ENCODE measurements at places on chromosomes 11 and 22.

DNA sequence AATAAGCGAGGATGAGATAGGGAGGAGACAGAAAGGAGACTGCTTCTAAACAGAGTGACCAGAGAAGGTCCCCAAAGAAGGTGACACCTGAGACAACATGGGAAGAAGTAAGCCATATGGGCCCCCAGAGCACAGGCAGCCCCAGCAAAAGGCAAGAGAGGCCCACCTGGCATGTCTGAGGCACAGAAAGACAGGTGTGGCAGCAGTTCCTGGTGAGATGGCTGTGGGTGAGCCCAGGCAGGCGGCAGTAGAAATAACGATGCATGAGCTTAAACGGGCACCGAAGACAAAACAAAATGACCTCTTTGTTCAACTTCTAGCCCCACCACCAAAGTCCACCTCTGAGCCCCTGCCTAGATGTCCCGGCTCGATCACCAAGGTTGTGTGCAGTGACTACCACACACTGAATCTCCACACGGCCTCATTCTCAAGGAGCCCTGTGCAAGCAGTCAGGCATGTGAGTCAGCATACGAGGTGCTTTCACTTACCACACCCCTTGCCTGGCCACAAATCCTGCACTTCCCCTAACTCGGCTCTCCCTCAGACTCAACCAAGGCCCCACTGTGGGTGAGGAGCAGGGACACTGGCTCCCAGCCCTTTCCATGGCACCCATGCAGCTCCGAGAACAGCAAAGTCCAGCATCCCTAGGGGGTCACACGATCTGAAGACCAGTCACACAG is 77.6 kb downstream of the PACSIN2 start:
- DNase-seq: peak; percentile 68

- DNase-seq: no peak
These were observed 90.8 kb upstream of the ALKBH3 start for GRCh38 chr11:43789700-43790443.

DNA sequence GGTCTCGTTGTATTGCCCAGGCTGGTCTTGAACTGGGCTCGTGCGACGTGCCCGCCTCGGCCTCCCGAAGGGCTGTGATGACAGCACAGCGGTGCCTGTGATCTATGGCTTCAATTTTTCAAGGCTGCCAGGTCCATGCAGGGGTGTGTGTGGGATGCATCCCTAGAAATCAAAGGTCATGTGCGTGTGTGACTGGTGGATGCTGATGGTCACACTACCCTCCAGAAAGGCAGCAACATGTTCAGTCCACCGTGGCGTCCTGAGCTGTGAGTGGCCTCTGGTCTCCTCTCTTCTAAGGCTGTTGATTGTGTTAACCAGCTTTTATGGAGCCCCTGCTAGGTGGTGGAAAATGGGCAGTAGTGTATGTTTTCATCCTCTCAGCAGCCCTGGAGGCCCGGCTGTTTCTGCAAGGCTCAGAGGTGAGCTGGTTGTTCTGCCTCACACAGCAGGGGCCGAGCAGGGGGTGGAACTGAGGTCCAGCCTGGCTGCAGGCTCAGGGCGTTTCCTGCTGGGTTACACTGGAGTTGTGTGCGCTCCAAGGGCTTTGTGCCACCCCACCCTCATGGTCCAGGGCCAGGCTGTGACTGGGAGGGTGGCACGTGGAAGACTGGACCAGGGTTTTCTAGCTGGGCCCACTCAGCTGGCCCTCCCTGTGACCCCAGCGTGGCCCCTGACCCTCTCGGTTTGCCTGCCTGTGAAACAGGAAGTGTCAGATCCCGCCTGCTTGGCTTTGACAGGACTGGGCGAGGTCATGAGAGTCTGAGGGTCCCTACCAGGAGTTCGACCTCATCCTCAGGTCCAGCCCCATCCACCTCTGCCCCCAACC is 7.7 kb downstream of the BIK start:
- no peak for DNase-seq

GRCh38 chr22:19990609-19991394 is 25.8 kb downstream of the ARVCF start:
- DNase-seq: no peak

DNA sequence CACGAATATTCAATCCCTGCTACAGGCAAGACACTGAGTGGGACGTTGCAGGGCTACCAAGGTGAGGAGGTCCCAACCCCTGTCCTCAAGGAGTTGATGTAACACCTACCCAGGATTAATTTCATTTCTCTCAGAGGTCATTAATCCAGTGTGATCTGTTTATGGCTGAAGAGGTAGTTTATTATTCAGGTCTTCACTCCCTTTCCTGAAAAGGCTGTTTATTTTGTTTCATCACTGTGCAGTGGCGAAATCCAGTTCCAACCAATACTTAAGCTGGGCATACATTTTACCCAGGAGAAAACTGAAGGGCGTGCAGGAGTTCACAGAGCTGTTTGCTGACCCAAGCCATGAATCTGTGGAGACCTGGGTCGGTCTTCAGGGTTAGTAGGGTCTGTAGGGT is 2.7 kb upstream of the PTPRJ start:
- DNase-seq: no peak

DNA sequence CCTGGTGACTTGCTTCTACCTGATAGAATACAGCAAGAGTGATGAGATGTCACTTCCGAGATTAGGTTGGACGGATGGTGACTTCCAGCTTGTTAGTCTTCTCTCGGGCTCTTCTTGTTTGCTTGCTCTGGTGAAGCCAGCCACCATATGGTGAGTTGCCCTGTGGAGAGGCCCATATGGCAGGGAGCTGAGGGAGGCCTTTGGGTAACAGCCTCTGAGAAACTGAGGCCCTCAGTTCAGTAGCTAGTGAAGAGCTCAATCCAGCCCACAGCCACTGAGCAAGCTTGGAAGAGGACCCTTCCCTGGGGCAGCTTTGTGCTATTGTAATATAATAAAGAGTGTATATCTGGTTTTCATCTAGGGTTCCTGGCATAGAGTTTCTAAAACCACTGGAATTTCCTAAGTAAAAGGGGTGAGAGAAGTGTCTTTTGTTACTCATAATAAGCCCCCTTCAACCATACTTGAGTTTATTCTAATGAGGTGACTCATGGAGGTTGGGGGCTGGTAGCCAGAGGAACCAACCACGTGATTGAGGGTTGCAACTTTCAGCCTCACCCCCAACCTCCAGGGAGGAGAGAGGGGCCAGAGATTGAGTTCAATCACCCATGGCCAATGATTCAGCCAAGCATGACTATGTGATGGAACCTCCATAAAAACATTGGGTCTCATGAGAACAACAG is 8.0 kb upstream of the TPCN2 start:
- DNase-seq: no peak

GRCh38 chr11:130414107-130415080 is 14.0 kb downstream of the ADAMTS8 start:
- DNase-seq: no peak

DNA sequence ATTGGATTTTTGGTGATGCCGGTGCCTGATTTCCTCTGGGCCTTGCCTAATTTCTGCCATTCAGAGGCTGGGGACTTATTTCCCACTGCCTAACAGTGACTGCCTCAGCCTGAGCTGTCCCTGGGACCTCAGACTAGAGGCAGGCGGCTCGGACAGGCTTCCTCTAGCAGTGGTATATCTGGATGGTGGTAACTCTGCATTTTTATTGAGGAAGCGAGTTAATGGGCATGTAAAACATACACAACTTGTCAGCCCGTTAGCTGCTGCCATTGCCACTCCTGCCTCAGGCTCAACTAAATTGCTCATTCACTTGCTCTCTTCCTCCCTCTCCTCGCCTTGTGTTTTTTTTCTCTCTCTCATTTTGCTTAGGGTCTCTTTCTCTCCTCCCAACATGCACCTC is 561.6 kb downstream of the BUD13 start:
- DNase-seq: no peak

- DNase-seq: no peak
These were observed 115.4 kb downstream of the C11orf58 start for GRCh38 chr11:16853859-16854258.

DNA sequence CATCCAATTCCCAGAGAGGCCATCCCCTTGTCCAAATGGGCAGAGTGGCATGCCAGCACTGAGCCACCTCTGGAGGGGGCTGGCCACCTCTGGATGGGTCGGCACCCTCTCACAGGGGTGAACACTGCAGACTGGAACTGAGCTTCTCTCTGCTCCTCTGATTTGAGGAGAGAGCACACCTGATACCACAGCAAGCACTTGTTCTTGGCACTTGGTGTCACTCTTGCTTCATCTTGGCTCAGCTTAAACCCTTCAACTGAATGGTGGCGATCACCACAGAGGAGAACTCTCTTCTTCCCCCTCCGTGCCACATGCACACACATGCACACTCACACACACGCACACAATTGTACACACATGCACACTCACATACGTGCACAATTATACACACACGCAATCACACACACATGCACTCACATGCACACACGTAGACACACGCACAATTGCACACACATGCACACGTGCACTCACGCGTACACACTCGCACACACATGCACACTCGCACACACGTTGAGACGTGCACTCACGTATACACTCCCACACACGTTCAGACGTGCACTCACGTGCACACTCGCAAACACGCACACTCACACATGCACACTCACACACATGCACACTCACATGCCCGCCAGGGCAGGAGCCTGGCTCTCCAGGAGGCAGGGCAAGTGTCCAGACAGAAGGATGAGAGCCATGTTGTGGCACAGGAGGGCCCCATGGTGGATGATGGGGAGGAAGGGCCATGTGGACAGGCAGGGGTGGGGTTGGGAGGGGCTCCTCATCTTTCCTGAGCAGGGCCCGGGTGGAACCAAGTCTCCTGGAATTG is 23.4 kb downstream of the OVOL1 start:
- DNase-seq: no peak

GRCh38 chr11:27391331-27392015 is 28.5 kb upstream of the CCDC34 start:
- DNase-seq: no peak

DNA sequence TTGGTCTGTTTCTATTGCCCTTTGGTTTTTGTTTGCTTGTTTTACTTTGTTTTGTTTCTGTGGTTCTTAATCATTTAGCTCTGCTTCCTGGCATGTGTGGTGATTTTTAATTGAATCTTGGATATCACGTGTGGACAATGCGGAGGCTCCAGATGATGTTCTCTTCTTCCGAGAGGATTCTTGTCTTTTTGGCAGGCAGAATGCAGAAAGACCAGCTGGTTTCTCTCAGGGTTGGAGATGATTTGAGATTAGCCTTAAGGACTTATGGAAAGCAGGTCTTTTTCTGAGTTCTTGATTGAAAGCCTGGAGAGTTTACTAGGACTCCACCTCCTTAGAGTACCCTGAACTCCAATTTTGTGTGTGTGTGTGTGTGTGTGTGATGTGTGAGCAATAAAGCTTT is 21.0 kb upstream of the ANO1 start:
- no peak for DNase-seq

GRCh38 chr22:17845790-17846189 is 71.5 kb upstream of the BID start:
- no peak for DNase-seq

DNA sequence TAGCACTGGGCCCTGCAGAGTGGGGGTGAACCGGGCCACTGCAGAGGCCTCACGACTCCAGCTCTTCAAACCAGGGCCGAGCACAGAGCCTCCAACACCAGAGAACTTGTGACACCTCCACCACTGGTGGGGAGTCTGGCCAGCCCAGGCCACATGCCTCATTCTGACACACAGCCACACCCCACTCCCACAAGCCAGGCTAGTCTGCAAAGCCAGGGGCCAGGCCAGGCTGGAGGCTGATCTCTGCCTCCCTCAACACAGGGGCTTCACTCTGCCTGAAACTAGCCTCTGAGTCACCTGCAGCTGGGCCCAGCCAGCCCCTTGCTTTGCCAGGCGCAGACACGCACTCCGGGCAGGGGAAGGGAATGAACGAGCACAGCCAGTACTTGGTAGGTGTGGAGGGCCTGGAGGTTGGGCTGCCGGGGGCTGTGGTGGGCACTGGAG is 102.9 kb downstream of the MED15 start:
- DNase-seq: no peak

- no peak for DNase-seq
These were observed 139.9 kb downstream of the CSNK2A3 start for GRCh38 chr11:11213117-11213516.

GRCh38 chr11:89327885-89328284 is 150.2 kb downstream of the TYR start:
- no peak for DNase-seq

DNA sequence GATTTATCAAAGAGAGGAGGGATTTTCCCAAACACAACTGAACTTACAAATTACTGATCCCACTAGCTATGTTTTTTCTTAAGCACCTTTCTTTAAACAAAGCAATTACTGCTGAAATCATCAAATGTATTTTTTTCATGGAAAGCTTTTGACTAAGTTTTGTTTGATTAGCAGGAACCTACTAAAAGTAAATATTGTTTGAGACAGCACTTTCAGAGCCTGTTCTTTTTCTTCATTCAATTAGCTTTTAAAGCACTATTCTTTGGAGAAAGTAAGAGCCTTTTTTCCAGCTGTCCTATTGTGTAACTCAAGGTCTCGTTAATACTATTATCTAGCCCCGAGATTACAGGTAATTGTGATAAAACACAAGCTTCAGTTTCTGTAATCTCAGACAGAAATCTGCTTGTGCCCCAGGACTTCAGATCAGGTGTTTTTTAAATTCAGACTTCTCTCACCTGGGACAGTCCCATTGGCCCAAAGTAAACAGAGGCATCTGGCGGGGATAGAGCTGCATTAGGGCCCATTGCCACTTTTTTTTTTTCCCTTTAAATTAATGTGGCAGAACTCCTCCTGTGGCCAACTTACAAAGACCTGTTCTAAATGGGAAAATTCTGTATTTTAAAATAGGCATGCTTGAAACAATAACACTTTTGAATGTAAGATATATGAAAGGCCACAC is 11.0 kb downstream of the CSTPP1 start:
- no peak for DNase-seq

DNA sequence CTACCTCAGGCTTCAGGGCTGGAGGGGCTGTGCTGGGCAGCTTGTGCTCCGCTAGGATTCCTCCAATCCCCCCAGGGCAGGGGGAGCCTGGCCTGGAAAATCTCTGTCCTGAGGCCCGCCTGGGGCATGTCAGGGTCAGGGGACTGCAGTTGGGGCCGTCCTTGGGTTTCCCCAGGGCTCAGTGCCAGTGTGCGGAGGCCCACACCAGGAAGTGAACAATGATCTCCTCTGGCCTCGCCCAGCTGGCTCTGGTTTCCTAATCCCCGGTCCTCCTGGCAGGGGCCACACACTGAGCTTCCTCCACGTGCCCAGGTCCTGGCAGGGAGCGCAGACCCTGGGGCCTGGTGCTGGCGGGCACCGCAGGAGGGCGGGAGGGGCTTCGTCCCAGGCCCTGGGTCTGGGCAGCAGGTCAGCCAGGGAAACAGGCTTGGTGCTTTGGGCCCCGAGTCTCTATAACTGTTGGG is 1.4 kb upstream of the MUC2 start:
- no peak for DNase-seq

- no peak for DNase-seq
These were observed 385.5 kb upstream of the ANO5 start for GRCh38 chr11:21807350-21807749.

GRCh38 chr11:118998388-118998717 is 415 bp downstream of the CENATAC start:
- DNase-seq: no peak

Measured in activated CD8-positive, alpha-beta memory T cell treated with anti-CD3 and anti-CD28 coated beads for 24 hours (primary cell).